ENCODE measurements at places on chromosomes 3 and 15. TPM values are rescaled to one million over a fixed set of nuclear protein-coding genes. Genes with fewer than 3 reads are reported as not detected.

DNA sequence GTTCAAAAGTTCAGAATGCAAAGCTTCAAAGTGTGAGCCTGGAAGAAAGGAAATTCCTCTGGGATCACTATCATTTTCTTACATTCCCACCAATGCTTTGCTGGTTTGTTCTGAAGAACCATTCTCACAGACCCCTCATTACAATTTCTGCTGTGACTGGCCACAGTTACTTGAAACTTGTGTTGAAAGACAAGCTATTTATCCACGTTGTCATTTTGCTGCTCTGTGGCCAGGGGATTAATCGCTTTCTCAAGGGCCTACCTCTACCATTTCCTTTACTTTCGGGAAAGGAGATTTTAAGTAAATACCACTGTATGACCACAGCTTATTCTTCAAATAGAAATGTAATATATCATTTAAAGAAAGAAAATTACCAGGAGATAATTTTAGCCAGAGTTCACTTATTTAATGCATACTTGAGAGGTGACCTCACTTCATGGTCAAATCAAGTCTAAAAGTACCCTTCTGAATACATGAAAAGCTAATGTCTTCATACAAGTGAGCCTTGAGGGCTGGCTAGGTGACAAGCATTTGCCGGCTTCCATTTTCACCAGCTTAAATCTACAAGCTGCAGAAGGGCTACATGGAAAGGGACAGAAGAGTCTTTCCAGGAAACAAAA, 69.8 kb upstream of the ROBO2 start:
- H3K27ac ChIP-seq: no peak overlapping the region
- no peaks in the 10 kb centered on the region for H3K27me3 ChIP-seq
- H3K4me3 ChIP-seq: no peak overlapping the region
- no peaks in the 10 kb centered on the region for H3K4me1 ChIP-seq
- no peak for DNase-seq

SEMA6D gene
- not detected for total RNA-seq

MAP6D1 gene
- total RNA-seq: 1.9 TPM

- peaks cover 3% of the 10 kb centered on the region for H3K4me1 ChIP-seq
- no peak for DNase-seq
- no peak overlapping the region for H3K4me3 ChIP-seq
- H3K27me3 ChIP-seq: peaks cover 7% of the 10 kb centered on the region
Observed at GRCh38 chr15:100903168-100903554, 16.0 kb upstream of the LRRK1 start.

COX17 gene
- 58.8 TPM for total RNA-seq

DNA sequence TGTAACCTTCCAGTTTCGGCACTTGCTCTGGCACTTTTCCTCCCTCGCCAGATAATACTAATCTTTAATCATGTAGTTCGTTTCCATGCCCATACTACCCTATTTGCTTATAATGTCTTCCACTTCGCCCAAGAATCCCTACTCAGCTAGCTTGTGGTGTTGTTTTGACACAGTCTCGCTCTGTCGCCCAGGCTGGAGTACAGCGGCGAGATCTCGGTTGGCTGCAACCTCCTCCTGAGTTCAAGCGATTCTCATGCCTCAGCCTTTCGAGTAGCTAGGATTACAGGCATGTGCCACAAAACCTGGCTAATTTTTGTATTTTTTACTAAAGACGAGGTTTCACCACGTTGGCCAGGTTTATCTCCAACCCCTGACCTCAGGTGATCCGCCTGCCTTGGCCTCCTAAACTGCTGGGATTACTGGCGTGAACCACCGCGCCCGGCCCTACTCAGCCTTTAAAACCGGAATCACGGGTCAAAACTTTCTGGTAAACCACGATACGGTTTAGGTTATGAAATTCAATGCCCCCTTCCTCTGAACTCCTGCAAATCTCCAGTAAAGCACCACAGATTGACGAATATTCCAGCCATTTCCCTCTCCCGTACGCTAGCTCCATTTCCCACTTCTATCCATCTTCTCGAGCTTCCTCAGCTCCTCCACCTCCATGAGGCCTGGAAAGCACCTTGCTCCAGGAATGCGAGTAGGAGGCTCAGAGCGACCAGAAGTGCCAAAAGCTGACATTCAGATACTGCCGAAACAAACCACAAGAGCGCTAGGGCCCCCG, 878 bp upstream of the RAD51 start:
- DNase-seq: no peak
- H3K27ac ChIP-seq: peak overlapping the region; percentile 98
- H3K27me3 ChIP-seq: no peaks in the 10 kb centered on the region
- peaks cover 22% of the 10 kb centered on the region for H3K36me3 ChIP-seq
- H3K4me3 ChIP-seq: peak overlapping the region; percentile 99

DNA sequence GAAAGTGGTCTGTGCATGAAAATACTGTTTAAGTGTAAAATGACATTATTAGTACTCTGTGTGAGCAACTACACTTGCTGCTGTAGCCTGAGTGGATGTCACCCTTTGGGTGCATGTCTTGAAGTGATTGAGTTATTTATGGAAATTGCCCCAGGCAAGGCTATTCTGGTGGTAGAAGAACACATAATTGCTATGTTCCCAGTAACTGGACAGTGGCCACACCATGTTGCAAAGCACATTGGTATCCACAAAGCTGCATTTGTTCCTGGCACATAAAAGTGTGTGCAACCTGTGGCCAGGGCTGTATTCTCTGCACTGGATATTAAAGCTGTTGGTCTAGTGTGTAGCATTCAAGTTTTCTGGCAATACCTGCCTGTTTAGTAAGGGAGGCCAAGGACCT, 23.8 kb downstream of the MTMR14 start:
- H3K4me1 ChIP-seq: no peaks in the 10 kb centered on the region
- no peak overlapping the region for H3K27ac ChIP-seq

TRH gene
- not detected for total RNA-seq

DNA sequence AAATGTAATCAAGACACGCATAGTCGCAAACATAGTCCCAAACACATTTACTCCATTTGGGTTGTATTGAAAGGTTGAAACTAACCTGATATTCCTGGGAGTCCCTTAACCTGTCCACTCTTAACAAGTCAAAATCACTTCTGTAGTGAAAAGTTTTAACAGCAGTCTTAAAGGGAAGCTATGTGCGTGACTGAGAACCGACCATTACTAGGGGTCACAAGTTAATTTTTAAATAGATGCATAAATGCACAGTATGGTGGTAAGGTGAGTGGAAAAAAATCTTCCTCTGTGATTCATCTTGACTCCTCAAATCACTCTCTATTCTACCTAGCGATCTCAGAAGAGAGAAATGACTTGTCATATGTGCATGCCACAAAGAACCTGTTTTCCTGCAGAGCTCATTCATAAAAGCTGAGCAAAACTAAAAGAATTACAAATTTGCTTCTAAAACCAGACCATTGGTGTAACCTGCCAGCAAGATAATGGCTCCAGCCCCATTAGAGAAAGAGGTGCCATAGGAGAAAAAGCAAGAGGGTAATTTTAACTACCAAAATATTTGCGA, 4.8 kb downstream of the GPR15 start:
- DNase-seq: no peak
- peak overlapping the region; percentile 57 for H3K27ac ChIP-seq
- H3K36me3 ChIP-seq: no peaks in the 10 kb centered on the region
- no peaks in the 10 kb centered on the region for H3K27me3 ChIP-seq
- H3K4me1 ChIP-seq: peaks cover 33% of the 10 kb centered on the region

GRCh38 chr3:154926721-154927120, 153.4 kb upstream of the MME start:
- no peak overlapping the region for H3K27ac ChIP-seq
- H3K4me1 ChIP-seq: no peaks in the 10 kb centered on the region
- H3K36me3 ChIP-seq: no peaks in the 10 kb centered on the region
- no peak overlapping the region for H3K4me3 ChIP-seq

ANKUB1 gene
- total RNA-seq: not detected

GRCh38 chr3:43641306-43642114, 19.7 kb upstream of the ANO10 start:
- no peak overlapping the region for H3K27ac ChIP-seq
- no peak for DNase-seq
- H3K4me1 ChIP-seq: no peaks in the 10 kb centered on the region
- peaks cover 17% of the 10 kb centered on the region for H3K27me3 ChIP-seq

CTNNB1 gene
- total RNA-seq: 164 TPM

DNA sequence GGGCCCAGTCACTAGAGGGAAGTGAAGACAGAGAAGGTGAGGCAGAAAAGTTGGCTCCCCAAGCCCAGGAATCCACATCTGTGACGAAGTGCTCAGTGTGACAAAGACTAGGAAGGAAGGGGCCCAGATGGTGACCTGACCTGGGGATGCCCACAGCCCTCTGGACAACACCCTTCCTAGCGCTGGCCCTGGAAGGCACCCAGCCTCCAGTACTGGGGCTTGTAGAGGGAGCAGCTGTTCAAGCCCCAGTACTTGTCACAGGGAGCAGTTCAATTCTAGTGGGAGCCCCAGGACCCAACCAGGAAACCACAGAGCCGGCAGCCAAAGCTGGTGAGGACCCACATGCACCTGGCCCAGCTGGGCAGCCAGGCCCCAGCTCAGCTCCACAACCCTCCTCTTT, 190.8 kb downstream of the XXYLT1 start:
- no peaks in the 10 kb centered on the region for H3K27me3 ChIP-seq
- no peak for DNase-seq
- no peak overlapping the region for H3K27ac ChIP-seq
- peak overlapping the region; percentile 12 for H3K4me3 ChIP-seq
- H3K36me3 ChIP-seq: no peaks in the 10 kb centered on the region
- H3K4me1 ChIP-seq: peaks cover 34% of the 10 kb centered on the region

DNA sequence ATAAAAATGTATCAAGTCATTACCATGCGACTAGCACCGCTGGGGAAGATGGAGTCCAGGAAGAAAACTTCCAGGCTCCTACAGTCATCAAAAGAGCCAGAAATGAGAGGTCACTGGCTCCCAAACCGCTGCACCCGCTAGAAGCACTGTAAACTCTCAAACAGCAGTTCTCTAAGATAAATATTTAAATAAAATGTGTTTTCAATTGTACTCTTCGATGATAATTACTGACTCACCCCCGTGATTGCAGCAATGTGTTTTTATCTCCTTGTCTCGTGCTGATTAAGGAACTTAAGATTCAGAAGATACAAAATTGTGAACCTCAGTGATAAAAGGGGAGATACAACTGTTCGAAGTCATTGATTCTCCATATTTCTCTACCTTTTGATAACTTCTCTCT, 45.8 kb upstream of the FOXP1 start:
- no peak for DNase-seq
- no peaks in the 10 kb centered on the region for H3K27me3 ChIP-seq
- H3K27ac ChIP-seq: no peak overlapping the region
- H3K4me1 ChIP-seq: peaks cover 8% of the 10 kb centered on the region

- no peaks in the 10 kb centered on the region for H3K36me3 ChIP-seq
- no peak overlapping the region for H3K27ac ChIP-seq
- no peak for DNase-seq
- no peak overlapping the region for H3K4me3 ChIP-seq
Observed at GRCh38 chr3:160128056-160128455, 97.2 kb upstream of the C3orf80 start.

DNA sequence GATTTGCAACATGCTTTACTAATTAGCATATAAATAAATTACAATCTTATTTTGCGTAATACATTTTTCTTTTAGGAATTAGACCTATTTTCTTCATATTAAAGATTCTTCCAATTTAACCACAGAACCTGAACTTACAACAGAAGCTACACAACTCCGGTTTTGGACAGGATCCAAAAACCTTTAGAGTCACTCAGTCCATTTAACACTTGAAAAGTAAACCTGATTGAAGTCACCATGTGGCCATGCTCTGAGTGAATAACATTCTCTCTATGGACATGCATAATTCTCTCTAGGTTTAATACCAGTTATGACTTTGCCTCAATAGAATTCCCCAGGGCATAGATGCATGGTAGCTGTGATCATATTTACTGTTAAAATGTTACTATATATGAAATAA, 751.0 kb downstream of the VGLL3 start:
- DNase-seq: no peak
- no peak overlapping the region for H3K4me3 ChIP-seq
- no peaks in the 10 kb centered on the region for H3K36me3 ChIP-seq
- H3K4me1 ChIP-seq: no peaks in the 10 kb centered on the region
- no peak overlapping the region for H3K27ac ChIP-seq
- H3K27me3 ChIP-seq: no peaks in the 10 kb centered on the region

- peaks cover 10% of the 10 kb centered on the region for H3K27me3 ChIP-seq
- no peak overlapping the region for H3K4me3 ChIP-seq
- DNase-seq: no peak
- H3K4me1 ChIP-seq: peaks cover 3% of the 10 kb centered on the region
- no peak overlapping the region for H3K27ac ChIP-seq
Observed at GRCh38 chr3:115576325-115576875, 46.9 kb upstream of the GAP43 start.

TGFBR2 gene
- total RNA-seq: 99.1 TPM

- peaks cover 13% of the 10 kb centered on the region for H3K27me3 ChIP-seq
- H3K4me3 ChIP-seq: no peak overlapping the region
- peaks cover 1% of the 10 kb centered on the region for H3K36me3 ChIP-seq
- H3K4me1 ChIP-seq: no peaks in the 10 kb centered on the region
- no peak for DNase-seq
- no peak overlapping the region for H3K27ac ChIP-seq
Observed at GRCh38 chr3:168124291-168124690, 28.6 kb upstream of the GOLIM4 start.

- H3K4me3 ChIP-seq: no peak overlapping the region
- H3K36me3 ChIP-seq: no peaks in the 10 kb centered on the region
- no peak overlapping the region for H3K27ac ChIP-seq
- no peaks in the 10 kb centered on the region for H3K4me1 ChIP-seq
- DNase-seq: no peak
- no peaks in the 10 kb centered on the region for H3K27me3 ChIP-seq
Observed at GRCh38 chr3:33889394-33890039, 91.1 kb downstream of the PDCD6IP start.

GRCh38 chr3:161199926-161200325, 21.2 kb upstream of the NMD3 start:
- no peaks in the 10 kb centered on the region for H3K4me1 ChIP-seq
- H3K27me3 ChIP-seq: peaks cover 2% of the 10 kb centered on the region
- H3K4me3 ChIP-seq: no peak overlapping the region
- H3K36me3 ChIP-seq: no peaks in the 10 kb centered on the region
- no peak for DNase-seq

DNA sequence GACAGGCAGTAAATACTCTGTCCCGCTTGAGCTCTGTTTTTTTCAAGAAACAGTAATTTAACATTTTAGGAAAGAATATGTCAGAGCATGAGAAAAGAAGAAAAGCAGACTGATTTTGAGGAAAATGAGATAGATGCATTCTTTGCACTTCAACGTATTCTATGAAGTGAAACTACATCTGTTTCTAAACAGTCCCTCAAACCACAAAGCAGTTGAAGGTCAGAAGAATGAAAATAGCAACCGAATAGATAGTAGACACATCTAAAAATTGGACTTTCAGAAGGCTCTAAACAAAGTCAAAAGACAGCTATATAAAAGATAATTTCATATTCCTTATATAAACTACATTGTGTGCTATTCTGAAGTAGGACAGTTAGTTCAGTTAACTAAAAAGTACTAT, 172.6 kb upstream of the LRRC3B start:
- H3K4me3 ChIP-seq: no peak overlapping the region
- H3K27me3 ChIP-seq: no peaks in the 10 kb centered on the region
- H3K27ac ChIP-seq: no peak overlapping the region
- DNase-seq: no peak
- H3K36me3 ChIP-seq: no peaks in the 10 kb centered on the region

ACTRT3 gene
- 0.49 TPM for total RNA-seq

GRCh38 chr15:58203537-58203936, 65.4 kb downstream of the AQP9 start:
- H3K27ac ChIP-seq: no peak overlapping the region
- no peaks in the 10 kb centered on the region for H3K4me1 ChIP-seq
- no peaks in the 10 kb centered on the region for H3K36me3 ChIP-seq
- no peak for DNase-seq

GRCh38 chr3:184315543-184315867, 1.1 kb downstream of the EIF4G1 start:
- H3K27ac ChIP-seq: peak overlapping the region; percentile 88
- peaks cover 28% of the 10 kb centered on the region for H3K4me1 ChIP-seq
- peaks cover 33% of the 10 kb centered on the region for H3K36me3 ChIP-seq

MYH15 gene
- total RNA-seq: 0.02 TPM

Data from activated B cell treated with CpG ODN at 0.5 μM for 24 hours (primary cell).